Fibroblast of villous mesenchyme (primary cell): ENCODE measurements at places on chromosomes 16 and 17.

DNA sequence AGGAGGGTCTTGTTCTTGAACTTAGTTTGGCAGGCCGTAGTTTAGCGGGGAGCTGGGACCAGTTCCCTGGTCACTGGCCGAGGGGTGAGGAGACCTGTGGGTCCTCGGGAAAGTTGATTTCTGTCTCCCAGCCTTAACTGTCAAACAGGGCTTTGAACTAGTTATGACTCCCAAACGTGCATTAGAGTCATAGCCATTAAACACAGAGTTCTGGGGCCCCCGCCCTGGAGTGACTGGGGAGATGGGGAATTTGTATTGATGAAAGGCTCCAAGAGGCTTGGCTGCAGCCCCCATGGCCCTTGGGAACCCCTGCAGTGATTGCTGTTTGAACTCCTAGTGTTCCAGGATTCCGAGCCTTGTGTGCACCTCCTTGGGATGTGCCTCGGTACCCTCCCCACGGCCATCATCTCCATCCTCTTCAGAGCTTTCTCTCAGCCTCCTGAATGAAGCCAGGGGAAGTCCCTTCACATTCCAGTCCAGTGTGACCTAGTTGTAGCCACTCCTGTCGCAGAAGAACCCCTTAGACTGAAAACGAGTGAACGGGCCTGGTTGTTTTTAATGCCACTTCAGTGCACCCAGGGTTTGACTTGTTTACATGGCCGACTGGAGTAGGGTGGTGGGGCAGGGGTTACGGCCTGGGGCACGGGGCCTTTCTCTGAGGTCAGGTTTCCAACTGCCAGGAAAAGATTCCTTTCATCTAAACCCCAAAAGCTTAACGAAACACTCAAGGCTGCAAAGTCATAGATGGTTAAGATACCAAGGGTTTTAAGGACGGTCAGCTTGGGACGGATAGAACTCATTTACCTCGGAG is 1.4 kb downstream of the MPRIP start:
- peak; percentile 61 for DNase-seq

DNA sequence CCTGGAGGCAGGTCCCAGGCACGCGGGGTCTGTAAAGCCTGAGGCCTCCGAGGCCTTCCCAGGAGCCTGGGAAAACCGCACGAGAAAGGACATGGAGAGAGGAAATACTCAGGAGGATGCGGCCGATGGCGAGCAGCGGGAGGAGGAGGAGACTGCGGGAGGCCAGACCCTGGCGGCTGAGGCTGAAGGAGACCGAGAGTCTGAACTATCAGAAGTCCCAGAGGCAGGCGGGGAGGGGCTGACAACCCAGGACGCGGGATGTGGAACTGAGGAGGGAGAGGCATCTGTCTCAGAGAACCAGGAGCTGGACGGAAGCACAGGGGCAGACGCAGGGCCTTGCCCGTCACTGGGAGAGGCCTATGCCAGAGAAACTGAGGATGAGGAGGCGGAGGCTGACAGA is 2.4 kb downstream of the APOBR start:
- no peak for DNase-seq

DNA sequence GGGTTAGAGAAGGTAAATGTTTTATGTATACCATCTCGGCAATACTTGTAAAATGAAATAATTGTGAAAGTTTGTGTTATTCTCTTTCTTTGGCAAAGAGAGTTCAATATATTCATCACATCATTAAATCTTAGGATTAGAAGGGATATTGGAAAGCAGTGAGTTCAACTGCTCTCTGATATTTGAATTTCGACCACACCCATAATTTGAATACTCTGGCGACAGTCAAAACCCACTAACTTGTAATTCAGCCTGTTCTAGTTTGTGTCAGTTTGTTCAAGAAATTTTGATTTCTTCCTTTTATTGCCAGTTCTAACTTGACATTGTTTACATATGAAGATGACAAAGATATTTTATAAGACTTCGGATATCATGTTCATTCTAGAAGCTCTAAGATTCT is 1380.5 kb upstream of the CDH8 start:
- no peak for DNase-seq

- DNase-seq = peak; percentile 45
These were observed 67.3 kb downstream of the OR1D5 start for GRCh38 chr17:2995886-2996809.

DNA sequence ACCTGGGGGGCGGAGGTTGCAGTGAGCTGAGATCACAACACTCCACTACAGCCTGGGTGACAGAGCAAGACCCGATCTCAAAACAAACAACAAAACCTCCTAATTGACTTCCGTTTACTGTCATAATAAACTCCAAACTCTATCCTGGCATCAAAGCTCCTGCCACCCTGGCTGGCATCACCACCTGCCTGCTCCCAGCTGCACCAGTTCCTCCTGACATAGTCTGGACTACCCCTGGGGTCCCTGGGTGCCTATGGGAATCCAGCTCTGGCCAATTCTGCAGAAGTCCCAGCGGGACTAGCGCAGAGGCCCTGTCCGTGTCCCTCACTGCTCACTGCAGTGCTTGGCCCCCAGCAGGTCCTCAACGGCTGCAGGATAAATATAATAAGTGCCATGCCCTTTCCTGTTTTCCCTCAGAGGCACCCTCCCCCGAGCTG is 723 bp downstream of the NTHL1 start:
- no peak for DNase-seq

GRCh38 chr17:48799069-48799723 is 17.8 kb downstream of the TTLL6 start:
- DNase-seq = no peak

- no peak for DNase-seq
These were observed 189.7 kb upstream of the SDK2 start for GRCh38 chr17:73833775-73834488.

GRCh38 chr17:62855156-62855555 is 47.0 kb upstream of the MARCHF10 start:
- no peak for DNase-seq

DNA sequence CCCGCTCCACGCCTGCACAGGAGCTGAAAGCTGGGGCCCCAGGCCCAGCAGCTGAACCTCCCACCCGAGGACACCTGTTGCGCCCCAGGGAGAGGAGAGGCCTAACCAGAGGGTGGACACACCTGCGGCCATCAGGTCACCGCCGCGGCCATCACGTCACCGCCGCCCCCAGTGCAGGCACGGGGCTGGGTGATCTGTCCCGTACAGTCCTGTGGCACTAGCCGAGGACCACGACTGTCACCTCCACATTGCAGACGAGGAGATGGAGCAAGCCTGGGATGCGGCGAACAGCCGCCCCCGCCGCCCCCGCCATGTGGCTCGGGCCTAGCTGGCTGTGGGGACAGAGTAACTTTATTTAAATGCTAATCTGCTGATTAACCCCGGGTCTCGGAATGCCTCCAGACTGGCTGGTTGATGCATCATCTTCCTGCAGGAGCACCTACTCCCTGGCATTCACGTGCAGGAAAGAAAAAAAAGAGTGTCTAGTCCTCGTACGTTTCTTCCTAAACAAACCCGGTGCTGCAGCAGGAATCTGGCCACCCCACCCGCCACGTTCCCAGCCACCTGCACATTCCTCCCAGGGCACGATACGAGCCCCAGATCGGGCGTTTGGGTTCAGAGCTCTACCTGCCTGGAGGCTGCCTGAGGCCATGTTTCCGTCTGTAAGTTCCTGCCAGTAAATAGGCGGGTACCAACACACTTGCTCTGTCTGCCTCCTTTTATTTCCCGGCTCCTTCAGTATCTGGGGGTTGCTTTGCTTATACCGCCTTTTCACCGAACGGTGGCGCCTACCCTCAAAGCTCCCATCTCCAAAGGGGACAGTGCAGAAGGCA is 29.9 kb downstream of the PIEZO1 start:
- peak; percentile 46 for DNase-seq

DNA sequence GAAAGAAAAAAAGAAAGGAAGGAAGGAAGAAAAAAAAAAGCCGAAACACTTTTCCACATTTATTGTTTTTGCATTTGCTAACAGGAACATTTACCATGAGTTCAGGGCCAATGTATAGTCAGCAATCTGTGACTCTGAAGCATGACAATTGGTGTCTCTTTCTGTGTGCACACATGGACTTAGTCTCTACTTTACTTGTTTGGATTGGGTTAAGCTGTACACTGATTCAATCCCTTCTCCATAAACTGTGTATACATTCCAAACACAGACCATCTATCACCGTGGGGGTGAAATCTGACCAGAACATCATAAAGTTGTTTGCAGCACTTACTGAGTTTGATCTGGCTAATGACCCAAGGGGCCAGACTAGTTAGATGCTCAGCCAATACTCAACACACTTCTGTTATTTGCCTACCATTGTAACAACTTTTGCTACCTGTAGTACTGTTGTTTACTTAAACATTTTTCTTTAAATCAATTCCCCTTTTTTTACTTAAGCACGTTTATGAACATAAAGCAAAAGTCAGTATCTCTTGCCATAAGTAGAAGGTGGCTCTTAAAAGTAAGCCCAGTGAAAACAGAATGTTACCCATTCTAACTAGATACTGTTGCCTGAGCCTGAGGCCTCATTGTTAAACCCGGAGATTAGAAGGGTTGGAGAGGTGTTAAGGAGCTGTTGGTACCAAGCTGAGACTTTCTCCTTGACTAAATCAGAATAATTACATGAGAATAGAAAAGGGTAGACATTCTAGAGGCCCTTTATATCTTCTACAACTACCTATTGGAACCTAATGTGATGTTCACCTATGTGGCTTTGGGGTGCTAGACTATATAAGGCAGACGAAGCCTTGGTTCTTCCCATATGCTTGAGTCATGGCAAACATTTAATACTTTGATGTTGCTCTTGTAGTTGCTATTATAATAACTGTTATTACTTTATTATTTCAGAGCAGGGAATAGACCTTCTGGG is 41.8 kb downstream of the SCNN1B start:
- DNase-seq = no peak

DNA sequence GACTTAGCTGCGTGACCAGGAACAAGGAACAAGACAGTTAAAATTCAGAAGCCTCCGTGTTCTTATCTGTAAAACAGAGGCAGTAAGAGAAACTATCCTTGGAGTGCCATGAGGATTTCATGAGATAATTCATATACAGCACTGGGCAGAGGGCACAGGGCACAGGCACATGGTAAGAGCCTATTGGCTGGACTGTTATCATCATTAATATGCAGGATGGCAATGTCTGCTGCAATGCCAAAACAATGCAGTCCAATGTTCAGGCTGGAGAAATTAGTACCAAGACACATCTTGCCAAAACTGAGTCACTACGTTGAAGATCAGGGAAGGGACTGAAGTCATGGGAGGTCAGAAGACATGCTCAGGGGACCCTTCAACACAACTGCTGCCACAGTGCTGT is 13.6 kb downstream of the CDRT4 start:
- DNase-seq = no peak

GRCh38 chr17:13437966-13438779 is 163.6 kb downstream of the HS3ST3A1 start:
- DNase-seq = peak; percentile 20

GRCh38 chr16:85851034-85851785 is 47.8 kb upstream of the IRF8 start:
- DNase-seq = no peak

GRCh38 chr17:28929787-28930186 is 21.5 kb downstream of the PHF12 start:
- no peak for DNase-seq

DNA sequence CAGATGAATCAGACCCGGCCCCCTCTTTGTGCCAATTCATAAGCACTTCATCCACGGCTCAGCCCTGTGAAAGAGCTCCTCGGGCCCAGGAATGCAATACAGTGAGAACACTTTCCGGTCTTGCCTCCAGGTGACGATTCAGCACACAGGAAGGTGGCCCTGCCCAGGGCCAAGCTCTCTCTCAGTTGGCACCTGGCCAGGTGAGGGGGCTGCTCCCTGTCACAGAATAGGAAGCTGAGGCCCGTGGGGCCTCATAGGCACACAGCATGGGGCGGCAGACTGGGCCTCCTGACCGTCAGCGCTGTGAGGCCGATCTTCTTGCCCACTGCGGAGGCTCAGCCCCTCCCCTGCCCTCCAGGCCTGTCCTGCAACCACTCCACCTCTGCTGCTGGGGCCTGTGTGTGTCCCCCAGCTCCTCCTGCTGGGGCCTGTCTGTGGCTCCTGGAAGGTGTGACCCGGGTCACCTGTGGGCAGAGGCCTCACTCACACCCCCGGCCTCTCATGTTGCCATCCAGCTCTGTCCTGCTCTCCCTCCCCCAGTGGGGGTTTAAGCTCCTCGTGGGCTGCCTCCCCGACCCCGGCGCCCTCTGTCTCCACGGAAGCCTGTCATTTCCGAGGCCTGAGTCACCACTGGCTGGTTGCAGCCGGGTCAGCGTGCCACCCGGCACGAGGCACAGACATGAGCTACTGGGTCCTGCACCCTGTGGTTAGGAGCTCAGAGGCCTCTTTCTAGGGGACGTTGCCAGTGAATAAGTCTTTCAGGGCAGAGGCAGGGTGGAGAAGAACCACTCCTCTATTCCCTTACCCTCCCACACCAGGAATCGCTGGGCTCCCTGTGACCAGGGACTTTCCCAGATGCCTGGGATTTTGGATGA is 114.4 kb downstream of the SEC14L1 start:
- peak; percentile 90 for DNase-seq

- DNase-seq = no peak
These were observed 4.5 kb upstream of the TCAP start for GRCh38 chr17:39660397-39661385.

DNA sequence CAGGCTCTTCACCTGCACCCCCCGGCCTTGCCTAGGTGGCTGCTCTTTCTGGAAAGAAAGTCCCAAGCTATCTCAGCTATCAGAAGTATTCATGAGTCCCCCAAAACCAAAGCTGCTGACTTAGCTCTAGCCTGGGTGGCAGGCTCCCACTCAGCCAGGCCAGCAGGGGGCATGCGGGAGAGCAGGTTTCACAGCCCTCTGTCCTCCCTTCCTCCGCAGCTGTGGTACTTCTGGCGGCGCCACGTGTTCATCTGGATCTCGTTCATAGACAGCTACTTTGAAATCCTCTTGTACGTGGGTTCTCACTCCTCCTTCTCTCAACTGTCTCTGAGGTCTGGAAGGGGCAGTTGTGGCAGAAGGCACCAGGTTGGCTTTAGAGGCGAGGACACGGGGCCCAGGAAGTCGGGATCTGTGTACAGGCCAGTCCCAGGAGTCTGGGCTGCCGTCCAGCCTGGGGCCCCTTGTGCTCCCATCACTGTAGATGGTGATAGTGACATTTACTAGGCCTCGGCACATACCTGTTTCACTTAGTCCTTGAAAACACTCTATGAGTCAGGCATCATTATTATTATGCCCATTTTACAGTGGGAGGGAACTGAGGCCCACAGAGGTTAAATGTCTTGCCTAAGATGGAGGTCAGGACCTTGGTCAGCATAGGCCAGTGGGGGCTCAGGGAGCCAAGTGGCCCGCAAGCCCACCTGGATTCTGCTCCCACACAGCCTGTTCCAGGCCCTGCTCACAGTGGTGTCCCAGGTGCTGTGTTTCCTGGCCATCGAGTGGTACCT is 12.9 kb downstream of the TRPV2 start:
- DNase-seq = peak; percentile 77

DNA sequence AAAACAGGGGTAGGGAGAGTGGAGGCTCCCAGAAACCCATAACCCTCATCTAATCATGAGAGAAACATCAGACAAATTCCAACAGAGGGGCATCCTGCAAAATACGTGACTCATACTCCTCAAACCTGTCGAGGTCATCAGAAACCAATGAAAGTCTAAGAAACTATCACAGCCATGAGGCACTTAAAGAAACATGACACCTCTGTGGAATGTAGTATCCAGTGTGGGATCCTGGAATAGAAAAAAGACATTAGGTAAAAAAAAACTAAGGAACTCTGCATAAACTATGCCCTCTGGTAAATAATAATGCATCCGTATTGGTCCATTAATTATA is 16.4 kb downstream of the CDH5 start:
- DNase-seq = peak; percentile 72

GRCh38 chr16:13435873-13436474 is 484.0 kb upstream of the ERCC4 start:
- no peak for DNase-seq
